HS-27A (cell line): ENCODE measurements at places on chromosomes 1 and 21.

DNA sequence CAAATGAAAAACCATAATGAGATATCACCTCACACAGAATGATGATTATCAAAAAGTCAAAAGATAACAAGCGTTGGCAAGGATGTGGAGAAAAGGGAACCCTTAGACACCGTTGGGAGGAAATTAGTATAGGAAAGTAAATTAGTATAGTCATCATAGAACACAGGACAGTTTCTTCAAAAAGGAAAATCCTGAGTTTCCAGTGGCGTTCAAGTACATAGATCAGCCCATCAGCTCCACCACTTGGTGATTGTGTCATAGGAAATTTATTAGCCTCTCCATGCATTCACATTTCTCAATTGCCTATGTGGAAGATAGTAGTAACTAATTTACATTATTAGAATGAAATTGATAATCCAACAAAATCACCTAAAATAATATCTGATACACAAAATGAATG lies 20.8 kb upstream of the GBP2 start:
- DNase-seq: no peak

- DNase-seq: no peak
Measured at GRCh38 chr1:32859915-32860314, 10.8 kb downstream of the FNDC5 start.

- no peak for DNase-seq
Measured at GRCh38 chr1:38125837-38126520, 79.4 kb upstream of the POU3F1 start.

DNA sequence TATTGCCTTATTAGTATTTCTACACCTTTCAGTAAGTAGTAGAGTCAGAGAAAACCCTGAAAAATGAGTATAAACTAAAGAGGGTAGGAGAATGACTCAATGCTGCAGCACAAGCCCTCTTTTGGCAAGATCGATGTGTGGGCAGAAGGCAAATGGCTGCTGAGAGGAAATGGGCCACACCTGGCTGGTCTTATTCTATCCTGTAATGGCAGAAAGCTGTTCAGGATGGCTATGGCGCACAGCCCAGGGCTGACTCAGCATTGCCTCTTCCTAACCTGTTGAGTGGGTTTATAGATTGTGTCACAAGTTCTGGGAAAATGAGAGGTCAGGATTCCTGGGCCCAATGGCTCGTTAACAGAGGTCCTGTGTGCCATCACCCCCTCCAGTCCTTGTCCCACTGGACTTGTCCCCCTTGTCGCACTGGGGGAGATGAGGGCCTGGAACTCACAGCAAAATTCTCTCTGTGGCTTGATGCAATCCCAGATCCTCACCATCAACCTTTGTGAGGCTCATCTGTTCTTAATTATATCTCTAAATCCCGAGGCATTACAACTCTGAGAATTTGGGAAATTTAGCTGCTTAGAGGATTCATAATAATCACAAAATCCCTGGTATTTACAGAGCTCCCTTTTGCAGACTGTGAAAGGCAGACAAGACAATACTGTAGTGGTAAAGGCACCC lies 13.2 kb downstream of the HMGB4 start:
- DNase-seq: no peak

GRCh38 chr21:14864211-14865021 lies 200.4 kb downstream of the NRIP1 start:
- DNase-seq: peak; percentile 51

DNA sequence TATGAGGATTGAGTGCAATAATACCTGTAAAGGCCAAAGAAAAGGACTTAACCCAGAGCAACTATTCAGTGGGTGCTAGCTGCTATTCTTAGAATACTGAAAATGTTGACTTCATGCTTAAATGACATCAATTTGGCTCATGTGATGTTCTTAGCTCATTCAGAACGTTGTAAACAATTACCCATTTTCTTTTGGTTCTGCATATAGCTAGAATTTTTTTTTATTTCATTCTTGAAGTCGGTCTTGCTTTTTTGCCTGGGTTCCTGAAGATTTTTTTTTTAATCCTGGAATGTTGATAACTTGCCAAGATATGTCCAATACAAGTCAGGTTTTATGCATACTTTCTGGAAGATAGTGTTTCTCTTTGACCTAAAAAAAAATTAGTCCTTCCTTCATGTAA lies 772.0 kb downstream of the LTN1 start:
- no peak for DNase-seq

GRCh38 chr1:46793126-46793525 lies 5.7 kb upstream of the CYP4B1 start:
- DNase-seq: no peak

GRCh38 chr1:113913312-113913668 lies 8.2 kb downstream of the DCLRE1B start:
- no peak for DNase-seq

- no peak for DNase-seq
Measured at GRCh38 chr1:23525558-23526250, 5.3 kb downstream of the E2F2 start.

- no peak for DNase-seq
Measured at GRCh38 chr1:233897325-233898162, 6.9 kb upstream of the SLC35F3 start.

- no peak for DNase-seq
Measured at GRCh38 chr21:38883142-38883541, 77.4 kb downstream of the ETS2 start.

DNA sequence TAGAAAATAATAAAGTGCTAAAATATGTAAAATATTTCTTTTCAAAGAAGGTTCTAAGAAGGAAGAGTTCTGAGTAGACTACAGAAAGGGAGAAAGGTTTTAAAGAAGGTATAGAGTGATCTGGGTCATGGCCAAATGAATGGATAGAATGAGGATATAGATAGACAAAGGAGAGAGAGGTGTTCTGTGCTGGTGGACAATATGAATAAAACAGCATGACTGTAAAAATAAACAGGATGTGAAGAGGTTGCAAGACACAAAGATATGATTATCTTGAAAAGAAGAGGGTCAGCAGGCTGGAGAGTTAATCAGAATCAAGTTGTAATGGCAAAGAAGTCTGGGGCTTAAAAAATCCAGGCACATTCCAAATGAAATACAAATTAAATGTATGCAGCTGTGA lies 86.7 kb upstream of the GNG4 start:
- no peak for DNase-seq

- DNase-seq: no peak
Measured at GRCh38 chr1:164188497-164188896, 370.5 kb upstream of the PBX1 start.

GRCh38 chr1:212166644-212167043 lies 118.6 kb upstream of the PPP2R5A start:
- DNase-seq: no peak

- DNase-seq: no peak
Measured at GRCh38 chr1:93437976-93438605, 9.8 kb upstream of the FNBP1L start.

DNA sequence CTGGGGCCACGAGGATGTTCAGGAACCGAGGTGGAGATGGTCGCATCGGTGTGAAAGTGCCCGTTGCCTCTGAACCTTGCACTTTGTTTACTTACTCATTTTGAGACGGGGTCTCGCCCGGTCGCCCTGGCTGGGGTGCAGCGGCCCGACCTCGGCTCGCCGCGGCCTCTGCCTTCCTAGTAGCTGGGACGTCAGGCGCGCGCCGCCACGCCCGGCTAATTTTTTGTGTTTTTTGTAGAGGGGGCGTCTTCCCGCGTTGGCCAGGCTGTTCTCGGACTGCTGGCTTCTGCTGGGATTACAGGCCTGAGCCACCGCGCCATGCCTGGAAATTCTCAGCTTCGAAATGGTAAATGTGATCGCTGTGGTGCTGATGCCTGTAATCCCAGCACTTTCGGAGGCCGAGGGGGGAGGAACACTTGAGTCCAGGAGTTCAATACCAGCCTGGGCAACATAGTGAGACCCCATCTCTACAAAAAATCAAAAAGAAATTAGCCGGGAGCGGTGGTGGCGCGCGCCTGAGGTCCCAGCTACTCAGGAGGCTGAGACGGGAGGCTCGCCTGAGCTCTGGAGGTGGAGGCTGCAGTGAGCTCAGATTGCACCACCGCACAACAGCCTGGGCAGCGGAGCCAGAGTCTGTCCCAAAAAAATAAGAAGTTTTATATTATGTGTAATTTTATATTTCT lies 684 bp upstream of the MRPL20 start:
- no peak for DNase-seq

- DNase-seq: no peak
Measured at GRCh38 chr21:17823846-17824245, 4.7 kb upstream of the C21orf91 start.

- no peak for DNase-seq
Measured at GRCh38 chr1:169100208-169100607, 6.3 kb upstream of the ATP1B1 start.

DNA sequence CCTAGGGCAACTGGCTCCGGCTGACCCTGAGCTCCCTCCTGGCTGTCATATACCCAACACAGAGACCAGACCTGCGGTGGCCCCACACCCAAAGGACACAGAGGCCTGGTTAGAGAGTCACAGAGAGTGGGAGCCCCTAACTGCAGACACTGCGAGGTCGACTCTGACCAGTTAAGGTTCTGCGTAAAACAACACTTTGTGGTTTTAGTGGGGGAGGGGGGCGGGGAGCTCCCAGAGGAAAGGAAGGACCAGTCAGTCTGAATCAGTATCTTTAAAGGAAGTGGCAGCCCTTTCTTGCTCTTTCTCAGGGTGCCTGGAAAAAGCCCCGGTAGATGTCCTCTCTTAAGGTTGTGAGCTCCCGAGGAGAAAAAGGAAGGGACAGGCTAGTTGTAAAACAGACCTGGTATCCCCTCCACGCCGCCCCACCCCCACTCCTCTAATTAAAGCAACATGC lies 2.4 kb downstream of the SSBP3 start:
- no peak for DNase-seq

GRCh38 chr21:25964926-25965325 lies 205.6 kb downstream of the APP start:
- no peak for DNase-seq

DNA sequence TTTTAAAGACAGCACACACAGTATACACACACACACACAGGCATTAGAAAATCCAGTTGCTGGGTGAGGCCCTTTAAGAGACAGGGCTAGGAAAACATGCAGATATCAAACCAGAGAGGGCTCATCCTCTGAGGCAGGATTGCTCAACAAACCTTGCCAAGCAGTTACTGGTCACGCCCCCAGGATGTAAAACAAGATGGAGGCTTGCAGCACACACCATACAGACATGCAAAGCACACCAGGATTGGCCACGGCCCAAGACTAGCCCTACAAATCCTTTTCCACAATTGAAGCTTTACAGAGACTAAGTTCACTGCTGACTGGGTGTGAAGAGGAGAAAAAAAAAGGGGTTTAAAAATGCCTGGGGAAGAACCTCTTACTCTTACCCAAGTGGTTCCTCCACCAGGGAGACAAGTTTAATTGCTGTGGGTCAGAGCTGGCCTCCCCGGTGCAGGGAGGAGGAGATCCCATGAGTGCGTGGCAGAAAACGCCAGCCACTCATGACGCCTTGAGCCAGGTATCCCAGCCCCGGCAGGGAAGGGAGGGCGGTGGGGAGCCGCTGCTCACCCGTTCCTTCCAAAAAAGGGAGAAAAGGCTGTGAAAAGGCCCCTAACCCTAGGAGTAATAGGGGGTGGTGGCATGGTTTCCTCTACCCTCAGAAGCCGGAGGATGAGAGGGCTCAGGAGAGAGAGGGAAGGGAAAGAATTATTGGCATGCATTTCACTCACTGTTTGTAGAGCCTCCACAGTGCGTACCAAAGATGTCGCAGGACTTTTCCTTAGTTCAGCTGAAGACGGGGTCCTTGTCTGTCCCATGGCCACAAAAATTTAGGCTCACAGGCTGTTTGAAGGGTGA lies 594.6 kb upstream of the ZP4 start:
- DNase-seq: no peak

DNA sequence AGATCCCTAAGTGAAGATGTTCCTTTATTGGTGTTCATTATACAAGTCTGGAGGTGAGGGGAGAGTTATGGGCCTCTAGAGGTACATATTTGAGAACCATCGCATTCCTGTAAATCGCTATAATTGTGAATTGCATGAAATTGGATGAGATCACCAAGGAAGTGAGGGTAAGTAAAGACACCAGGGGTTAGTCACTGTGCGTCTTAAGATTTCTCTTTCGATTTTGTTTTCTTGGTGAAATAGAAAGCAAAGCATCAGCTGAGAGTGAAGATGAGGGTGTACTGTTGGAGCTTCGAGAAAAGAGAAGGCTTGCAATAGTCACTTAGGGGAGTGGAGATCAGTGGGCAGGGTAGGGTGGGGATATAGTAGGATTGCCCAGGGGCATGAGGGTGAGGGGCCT lies 82.1 kb downstream of the RAVER2 start:
- DNase-seq: no peak

GRCh38 chr1:2046174-2046917 lies 3.9 kb upstream of the PRKCZ start:
- DNase-seq: no peak

DNA sequence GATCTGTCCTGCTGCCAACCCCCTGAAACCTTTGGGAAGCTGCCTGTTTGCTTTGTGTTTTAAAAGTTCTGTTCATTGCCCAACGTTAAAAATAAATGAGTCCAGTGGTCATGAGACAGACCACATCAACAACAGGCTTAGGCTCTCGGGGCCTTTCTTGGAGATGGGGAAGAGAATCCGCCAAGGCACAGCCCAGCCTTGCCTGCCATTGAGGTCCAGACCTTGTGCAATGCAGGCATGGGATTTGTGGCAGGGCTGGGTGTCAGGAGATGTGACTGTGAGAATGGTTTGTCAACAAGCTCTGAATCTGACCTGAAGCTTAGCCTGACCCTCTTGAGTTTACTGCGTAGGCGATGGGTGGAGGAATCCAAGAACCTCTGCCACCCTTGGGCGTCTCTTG lies 4.2 kb downstream of the SPSB1 start:
- DNase-seq: no peak

- no peak for DNase-seq
Measured at GRCh38 chr1:6260961-6261614, at the start of gene GPR153. TSS of gene GPR153 (minus strand) at chr1:6261098. CDS start at chr1:6254905, 6,193 bp downstream.

DNA sequence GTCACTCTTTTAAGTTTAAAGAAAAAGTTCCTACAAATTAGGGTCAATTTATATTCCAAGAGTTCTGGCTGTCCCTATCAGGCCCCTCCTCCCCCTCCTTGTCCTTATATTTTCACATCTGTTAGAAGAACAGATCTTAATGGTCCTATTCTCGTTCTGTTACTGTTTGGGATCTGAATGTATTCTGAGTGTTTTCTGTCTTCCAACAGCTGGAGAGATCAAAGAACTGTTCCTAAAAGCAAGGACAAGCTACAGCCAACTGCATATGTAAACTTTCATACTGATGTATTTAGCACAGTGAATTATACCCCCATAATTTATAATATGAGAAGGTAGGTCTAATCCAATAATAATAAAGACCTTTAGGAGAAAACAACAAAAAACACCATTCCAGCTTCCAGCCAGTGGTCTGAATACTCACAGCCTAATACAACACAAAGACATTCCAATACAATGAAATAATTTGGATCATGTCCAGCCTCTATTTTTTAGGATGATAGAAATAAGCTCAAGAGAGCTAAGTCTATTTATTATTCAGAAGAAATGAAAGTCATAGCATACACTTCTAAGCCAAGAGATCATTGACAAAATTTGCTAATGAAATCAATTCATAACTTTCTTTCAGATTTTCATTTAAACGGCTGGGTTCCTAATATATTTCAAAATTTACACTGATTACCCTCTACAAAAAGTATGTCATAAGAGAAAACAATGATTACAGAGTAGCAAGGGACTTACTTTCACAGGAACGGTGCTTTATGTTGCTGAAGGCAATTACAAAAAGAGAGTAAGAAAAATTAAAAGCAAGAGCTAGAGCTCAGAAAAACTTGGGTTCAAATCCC lies 25.3 kb downstream of the WLS start:
- DNase-seq: no peak

- no peak for DNase-seq
Measured at GRCh38 chr1:169682071-169682470, 29.3 kb downstream of the SELL start.
